ENCODE measurements at places on chromosomes 11 and 22.

DNA sequence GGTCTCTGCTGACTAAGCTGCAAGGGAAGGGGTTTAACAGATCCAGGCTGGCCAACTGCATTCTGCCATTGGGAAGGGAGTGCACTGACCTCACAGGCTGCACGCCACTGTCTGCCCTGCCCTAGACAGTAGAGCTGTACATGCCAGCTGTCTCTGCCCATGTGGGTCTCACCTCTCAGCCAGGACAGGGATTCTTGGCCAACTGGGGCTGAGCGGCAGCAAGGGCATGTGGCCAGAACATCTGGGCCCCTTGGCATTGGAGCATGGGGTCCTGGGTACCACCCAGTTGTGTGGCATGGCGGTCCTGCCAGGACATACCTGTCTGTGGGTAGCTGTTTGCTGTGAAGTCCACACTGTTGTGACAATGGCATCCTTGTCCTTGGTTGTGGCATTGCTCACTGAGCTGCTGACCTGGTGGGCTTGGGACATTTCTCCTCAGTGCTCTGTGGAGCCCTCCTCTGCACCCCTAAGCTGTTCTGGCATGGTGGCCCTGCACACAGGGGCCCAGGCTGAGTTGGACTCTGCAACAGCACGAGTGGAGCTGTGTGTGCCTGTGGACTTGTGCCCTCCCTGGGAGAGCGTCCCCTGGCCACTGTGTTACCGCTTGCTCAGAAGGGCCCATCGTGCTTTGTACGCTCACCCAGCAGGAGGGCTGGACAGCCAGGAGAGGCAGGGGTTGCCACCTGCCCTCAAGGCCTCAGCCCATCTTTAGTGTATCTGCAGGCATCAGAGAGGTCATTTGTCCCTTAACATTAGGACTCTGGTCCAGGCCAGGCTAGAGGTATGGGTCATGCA, 46.7 kb downstream of the MED15 start:
- DNase-seq = no peak

DNA sequence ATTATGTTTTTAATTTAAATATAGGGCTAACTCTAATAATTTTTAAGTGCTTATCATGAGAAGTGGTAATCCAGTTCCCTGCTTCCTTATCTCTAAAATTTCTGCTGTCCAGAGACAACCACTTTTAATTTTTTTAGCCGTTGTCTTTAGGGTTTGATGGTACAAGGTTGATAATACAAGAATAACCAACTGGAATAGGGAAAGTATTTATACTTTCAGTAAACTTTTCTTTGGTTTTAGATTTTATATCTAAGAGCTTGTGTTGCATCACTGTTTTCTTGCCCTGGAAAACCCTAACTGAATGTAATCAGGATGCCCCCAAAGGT, 46.5 kb upstream of the ADORA2A start:
- no peak for DNase-seq

DNA sequence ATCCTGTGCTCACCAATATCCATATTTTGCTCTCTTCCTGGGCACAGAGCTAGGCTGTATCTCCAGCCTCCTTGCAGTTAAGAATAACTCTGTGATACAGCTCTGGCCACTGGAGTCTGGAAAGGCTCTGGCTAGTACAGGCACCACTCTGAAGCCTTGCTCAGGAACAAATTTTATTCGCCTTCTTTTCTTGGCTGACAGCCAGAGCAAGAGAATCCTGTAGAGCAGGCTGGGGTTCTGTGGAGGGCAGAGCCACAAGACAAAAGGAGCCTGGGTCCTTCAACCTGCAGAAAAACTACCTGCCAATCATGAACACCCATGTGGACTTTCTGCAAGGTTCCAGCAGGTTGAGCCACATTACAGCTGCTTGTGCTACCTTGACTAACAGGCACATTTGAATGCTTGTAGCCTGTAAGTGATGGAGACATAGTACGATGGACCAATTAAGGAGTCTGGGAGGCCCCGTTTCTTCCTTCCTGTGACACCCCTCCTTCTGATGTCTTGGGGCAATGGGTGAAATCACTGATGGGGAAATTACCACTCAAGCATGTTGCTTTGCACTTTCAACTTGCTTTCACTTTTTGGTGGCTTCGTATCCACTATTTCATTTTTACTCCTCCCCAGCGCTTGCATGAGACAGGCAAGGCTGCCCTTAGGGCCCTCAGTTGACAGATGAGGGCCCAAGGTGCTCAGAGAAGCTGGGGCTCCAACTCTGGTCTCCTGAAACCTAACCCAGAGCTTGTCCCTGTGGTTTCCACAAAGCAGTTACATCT, 267.2 kb upstream of the SYN3 start:
- no peak for DNase-seq

DNA sequence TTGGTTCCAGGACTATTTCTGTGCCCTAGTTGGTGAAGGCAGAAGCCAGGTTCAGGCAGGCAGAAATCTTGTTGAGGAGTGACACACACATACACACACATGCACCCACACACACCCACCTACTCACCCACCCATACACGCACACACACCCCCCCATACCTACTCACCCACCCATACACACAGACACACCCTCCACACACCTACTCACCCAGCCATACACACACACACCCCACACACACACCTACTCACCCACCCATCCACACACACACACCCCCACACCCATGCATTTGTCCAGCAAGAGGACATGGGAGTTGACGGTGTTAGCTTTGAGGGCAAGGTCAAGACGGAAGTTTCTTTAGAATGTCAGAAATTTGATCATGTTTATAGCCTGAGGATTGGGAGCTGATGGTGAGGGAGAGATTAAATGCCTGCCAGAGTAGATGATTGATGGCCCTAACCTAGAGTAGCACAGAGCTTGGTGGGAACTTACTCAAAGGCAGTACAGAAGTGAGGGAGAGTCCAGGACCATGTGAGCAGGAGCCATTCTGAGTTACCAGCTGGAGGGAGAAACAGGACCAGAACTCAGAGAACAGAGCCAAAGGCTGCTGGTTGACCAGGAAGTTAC, 68.9 kb downstream of the CYB5R2 start:
- DNase-seq = no peak

DNA sequence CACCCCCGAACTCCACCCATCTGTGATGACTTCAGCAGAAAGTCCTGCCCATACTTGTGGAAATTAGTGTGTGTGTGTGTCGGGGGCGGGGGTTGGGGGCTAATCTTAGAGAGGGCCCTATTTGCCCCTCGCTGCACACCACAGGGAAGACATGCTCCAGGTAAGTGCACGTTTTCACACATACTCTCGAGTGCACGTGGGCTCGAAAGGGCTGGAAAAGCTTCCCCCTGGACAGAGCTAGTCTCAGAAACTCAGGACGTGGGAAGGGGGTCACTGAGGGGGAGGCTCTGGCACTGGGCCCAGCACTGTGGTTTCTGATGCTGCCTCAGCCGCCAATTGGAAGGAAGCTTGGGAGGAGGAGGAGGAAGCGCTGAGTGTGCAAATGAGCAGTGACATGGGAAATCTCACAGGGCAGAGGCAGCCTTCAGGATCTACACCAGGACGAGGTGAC, 40.7 kb upstream of the CD82 start:
- DNase-seq = no peak

DNA sequence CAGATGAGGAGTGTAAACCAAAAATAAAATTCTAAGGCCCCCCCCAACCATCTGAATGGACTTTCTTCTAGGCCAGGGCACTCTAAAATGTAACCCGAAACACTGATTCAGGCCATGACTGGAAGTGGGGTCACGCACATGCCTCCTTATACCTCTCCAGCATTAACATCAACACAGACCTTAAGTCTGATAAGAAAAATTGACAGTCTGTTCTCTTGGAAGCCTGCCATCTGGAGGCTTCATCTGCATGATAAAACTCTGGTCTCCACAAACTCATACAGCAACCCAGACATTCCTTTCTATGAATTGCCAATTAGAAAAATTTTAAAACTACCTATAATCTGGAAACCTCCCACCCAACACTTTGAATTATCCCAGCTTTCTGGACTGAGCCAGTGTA, 3.9 kb upstream of the SERGEF start:
- no peak for DNase-seq

DNA sequence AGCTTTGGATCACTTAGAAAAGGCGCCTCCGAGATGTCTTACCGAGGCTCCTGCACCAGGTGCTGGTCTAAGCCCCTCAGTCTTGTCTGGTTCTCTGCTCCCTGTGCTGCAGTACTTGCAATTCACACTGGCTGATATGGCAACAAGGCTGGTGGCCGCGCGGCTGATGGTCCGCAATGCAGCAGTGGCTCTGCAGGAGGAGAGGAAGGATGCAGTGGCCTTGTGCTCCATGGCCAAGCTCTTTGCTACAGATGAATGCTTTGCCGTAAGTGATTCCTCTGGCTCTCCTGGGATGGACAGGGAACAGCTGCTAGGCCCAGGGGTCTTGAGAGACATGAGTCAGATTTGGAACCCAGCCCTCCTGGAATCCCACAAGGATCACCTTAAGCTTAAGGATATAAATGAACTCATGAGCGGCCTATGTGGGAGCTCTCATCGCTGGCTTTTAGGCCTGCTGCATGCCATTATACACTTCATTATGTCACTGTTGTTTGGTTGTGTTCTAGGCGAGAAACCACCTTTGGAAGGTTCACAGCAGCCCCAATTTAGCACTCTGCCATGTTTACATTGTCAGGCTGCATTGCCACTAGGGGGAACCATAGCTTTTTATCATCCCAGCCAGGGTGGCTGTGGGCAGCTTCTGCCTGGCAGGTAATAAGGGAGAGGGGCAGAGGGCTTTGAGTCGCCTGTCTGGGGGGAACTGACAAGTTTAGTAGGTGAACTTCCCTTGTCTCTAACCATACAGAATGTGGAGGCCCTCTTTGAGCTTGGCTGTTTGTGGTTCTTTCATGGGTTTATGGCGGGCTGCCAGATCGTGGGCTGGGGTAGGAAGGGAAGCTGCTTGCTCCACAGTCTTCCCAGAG, 8.5 kb downstream of the ACAD8 start:
- DNase-seq = no peak

DNA sequence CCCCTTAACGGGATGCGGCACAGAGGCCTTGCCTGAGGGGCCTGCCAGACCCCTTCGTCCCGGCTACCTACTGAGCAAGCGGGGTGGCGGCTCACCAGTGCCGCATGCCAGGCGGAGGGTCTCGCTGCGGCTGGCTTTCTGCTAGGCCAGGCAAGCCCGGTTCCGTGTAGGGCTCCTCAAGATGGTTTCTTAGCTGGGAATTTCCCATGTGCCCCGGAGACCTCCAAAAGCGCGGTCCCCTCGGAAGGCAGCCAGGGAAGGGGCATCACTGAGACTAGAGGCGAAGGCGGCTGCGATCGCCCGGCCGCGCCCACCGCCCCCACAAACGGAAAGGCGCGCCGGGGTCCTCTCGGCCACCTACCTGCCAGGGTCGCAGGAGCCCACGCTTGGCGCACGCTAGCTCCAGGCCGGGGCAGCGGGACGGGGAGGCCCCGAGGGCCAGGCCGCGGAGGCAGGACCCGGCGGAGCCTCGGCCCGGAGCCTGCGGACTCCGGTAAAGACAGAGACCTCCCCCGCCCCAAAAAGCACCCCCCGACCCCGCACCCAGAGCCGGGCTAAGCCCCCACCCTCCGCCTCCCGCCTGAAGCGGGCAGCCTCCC, 23.8 kb downstream of the MICAL3 start:
- DNase-seq = no peak

GRCh38 chr22:37340331-37341262, 58.3 kb downstream of the CYTH4 start:
- no peak for DNase-seq

DNA sequence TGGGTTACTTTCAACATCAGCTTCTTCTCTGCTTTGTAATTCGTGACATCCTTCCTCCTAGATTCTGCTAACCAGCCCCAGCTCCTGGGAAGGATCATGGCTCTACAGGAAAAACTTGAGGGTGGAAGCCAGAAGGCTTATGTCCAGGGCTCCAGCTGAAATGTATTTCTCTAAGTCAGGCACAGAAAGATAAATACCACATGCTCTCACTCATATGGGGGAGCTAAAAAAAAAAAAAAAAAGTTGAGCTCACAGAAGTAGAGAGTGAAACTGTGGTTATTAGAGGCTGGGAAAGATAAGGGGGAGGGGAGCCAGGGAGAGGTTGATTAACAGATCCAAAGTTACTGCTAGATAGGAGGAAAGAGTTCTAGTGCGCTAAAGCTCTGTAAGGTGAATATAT, 74.9 kb downstream of the DSCAML1 start:
- no peak for DNase-seq

DNA sequence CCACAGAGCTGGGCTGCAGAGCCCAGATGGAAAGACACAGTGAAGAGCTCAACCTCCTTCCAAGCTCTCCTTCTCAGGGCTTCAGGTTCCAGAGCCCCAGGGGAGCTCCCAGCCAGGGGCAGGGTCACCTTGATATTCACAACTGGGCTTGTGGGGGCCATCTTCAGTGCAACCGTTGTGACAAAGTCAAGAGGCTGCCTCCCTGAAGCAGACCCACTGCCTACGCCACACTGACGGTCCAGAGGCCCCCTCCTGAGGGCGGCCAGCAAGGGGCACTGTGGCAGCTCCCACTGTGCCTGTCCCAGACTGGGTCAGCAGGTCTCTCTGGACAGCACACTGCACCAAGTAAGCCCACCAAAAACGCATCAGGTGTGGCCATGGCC, 84.1 kb downstream of the DGCR2 start:
- no peak for DNase-seq

DNA sequence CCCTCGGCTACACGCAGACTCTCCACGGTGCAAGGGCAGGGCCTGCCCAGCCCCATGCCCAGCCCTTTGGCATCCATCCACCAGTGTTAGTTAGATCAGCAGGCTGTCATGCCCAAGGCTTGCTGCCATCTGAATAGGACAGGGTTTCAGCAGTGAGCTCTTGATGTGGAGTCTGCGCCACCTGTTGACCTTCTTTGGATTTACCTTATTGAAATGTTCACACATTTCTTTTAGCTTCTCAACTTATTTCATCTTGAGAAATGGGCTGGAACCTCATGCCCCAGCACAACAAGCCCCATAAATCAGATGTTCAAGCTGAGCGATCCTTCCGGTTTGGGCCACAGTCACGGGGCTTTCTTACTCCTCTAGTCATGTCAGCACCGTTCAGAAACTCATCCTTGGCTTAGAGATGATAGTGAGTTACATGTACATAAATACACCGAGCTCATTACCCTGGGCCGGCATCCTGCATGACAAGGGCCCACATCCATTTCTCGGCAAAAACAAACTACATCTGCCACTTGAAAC, 61.7 kb downstream of the PARVB start:
- no peak for DNase-seq

GRCh38 chr11:134199531-134199930, 24.2 kb downstream of the NCAPD3 start:
- no peak for DNase-seq

GRCh38 chr11:44945666-44946065, 5.0 kb downstream of the TP53I11 start:
- DNase-seq = no peak

GRCh38 chr11:12505183-12505582, 127.8 kb downstream of the PARVA start:
- no peak for DNase-seq

DNA sequence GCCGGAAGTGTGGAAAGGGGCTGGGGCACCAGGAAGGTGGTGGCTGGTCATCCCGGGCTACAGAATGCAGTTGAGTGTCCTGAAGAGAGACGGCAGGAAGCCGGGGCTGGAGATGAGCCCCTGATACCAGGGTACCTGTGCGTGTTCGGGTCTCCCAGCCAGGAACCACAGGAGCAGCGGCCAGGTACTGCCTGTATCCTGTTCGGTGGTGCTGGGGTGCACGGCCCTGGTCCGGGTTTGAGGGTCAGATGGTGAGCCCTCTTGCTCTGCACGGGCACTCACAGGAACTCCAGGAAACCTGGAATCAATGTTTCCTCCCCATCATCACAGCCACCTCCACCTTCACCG, 253.1 kb upstream of the B3GAT1 start:
- DNase-seq = no peak

GRCh38 chr11:11865449-11865848, 23.7 kb downstream of the USP47 start:
- DNase-seq = no peak

Data from stimulated activated CD8-positive, alpha-beta memory T cell treated with anti-CD3 and anti-CD28 coated beads, Interleukin-2, amount 100 ng/mL, for 1 hour (primary cell).